ENCODE measurements at places on chromosomes 7 and 10. TPM values are rescaled to one million over a fixed set of nuclear protein-coding genes. Genes with fewer than 3 reads are reported as not detected.

DKK1 gene
- total RNA-seq, result 16.1 TPM

RPEL1 gene
- total RNA-seq, result not detected

ITIH2 gene
- not detected for total RNA-seq

GOLGA7B gene
- 0.09 TPM for total RNA-seq

PTPN20 gene
- not detected for total RNA-seq

HOXA7 gene
- not detected for total RNA-seq

INSYN2A gene
- total RNA-seq, result not detected

OR2A7 gene
- 0.15 TPM for total RNA-seq

ACSL5 gene
- not detected for total RNA-seq

ETV1 gene
- 36.8 TPM for total RNA-seq

LRRD1 gene
- total RNA-seq, result not detected

MOGAT3 gene
- not detected for total RNA-seq

MMD2 gene
- not detected for total RNA-seq

CRYGN gene
- not detected for total RNA-seq

AKR1C2 gene
- 1.8 TPM for total RNA-seq

JAZF1 gene
- 1.3 TPM for total RNA-seq

PILRA gene
- 0.68 TPM for total RNA-seq

LDB3 gene
- total RNA-seq, result not detected

DLX6 gene
- not detected for total RNA-seq

DNAJC12 gene
- 3.5 TPM for total RNA-seq

PLEKHS1 gene
- total RNA-seq, result not detected

NKX1-2 gene
- total RNA-seq, result not detected

OR6B1 gene
- total RNA-seq, result not detected

CADPS2 gene
- total RNA-seq, result 13.2 TPM

HTR5A gene
- total RNA-seq, result not detected

GNAI1 gene
- 91.3 TPM for total RNA-seq

AOAH gene
- total RNA-seq, result 5.9 TPM

DDC gene
- not detected for total RNA-seq

CPVL gene
- total RNA-seq, result 56.6 TPM

HECW1 gene
- total RNA-seq, result 0.28 TPM

CLDN4 gene
- total RNA-seq, result not detected

NXPH1 gene
- not detected for total RNA-seq

FOXL3 gene
- total RNA-seq, result not detected

KLLN gene
- total RNA-seq, result 0.96 TPM

MALRD1 gene
- total RNA-seq, result 0.11 TPM

ZNF503 gene
- 8.3 TPM for total RNA-seq

SLC18A2 gene
- total RNA-seq, result 1.6 TPM

WASHC2A gene
- 17.9 TPM for total RNA-seq

TMEM72 gene
- total RNA-seq, result not detected

ZNF467 gene
- 0.17 TPM for total RNA-seq

CCDC6 gene
- 23.1 TPM for total RNA-seq

LGI1 gene
- total RNA-seq, result 20.2 TPM

ABCB1 gene
- not detected for total RNA-seq

TRDMT1 gene
- total RNA-seq, result 26.4 TPM

PRF1 gene
- not detected for total RNA-seq

MRLN gene
- total RNA-seq, result not detected

RBP3 gene
- total RNA-seq, result not detected

STEAP1B gene
- 3.0 TPM for total RNA-seq

ZNF22 gene
- 60.2 TPM for total RNA-seq

ADRA2A gene
- 0.06 TPM for total RNA-seq

TRIM74 gene
- total RNA-seq, result 0.36 TPM
